AG09309 (cell line): ENCODE measurements at places on chromosomes 1 and 21.

DNA sequence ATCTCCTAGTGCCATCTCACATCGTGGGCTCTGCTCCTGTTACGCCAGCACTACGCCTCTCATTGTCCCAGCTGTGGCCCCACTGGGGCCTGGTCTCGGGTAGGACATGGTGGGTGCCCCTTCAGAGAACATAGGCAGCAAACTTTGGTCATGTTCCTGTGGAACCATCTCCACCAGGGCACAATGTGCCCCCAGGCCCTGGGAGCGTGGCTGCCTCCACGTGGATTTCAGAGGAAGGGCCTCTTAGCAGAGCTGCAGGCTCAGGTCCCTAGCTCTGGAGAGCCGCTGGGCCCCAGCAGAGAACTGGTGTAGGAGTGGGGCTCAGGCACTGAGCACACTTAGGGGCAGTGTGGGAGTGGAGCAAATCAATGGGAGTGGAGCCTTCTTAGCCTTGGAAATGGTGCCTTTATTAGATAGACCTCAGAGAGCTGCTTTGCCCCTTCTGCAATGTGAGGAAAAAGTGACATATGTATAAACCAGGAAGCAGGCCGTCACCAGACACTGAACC lies 460.0 kb downstream of the NCAM2 start:
- no peak for DNase-seq

DNA sequence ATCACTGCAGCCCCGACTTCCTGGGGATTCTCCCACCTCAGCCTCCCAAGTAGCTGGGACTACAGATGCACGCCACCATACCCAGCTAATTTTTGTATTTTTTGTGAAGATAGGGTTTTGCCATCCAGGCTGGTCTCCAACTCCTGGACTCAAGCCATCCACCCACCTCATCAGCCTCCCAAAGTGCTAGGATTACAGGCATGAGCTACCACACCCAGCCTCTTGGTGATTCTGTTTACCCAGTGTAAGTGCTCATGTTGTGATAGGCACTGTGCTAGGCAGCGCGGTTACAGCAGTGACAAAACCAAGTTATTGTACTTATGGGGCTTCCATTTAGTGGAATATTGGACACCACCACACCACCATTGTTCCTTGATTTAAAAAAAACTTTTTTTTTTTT lies 9.7 kb upstream of the STX12 start:
- DNase-seq = no peak

- no peak for DNase-seq
These were observed 11.4 kb upstream of the SKI start for GRCh38 chr1:2216767-2217058.

DNA sequence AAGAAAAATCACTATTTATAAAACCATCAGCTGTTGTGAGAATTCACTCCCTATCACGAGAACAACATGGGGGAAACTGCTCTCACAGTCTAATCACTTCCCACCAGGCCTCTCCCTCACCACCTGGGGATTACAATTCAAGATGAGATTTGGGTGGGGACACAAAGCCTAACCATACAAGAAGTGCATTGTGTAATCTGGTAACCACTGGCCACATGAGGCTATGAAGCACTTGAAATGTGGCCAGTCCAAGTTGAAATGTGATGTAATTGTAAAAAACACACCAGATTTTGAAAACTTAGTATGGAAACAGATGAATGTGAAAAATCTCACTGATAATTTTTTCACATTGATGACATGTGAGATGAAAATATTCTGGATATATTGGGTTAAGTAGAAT lies 293.8 kb downstream of the TTLL7 start:
- no peak for DNase-seq

DNA sequence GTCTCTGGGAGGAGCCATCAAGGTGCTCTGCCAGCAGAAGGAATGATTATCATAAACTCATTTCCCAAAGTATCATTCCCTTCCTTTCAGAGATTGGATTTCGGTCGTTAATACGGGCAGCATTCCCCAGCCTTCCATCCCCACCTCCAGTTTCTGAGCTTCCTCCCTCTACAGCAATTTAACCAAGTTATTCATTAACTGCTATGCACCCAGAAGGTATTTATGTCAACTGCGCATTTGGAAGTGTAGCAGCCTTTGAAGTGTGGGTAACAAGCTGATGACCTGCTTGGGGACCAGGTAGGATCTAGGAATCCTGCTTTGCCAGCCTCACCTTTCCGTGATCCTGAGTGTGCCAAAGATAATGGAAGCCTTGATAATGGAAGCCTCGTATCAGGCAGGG lies 172.4 kb upstream of the IGSF21 start:
- no peak for DNase-seq

GRCh38 chr1:78226784-78227183 lies 181.0 kb downstream of the GIPC2 start:
- DNase-seq = no peak

- peak; percentile 35 for DNase-seq
These were observed 484.4 kb upstream of the ZRANB2 start for GRCh38 chr1:71565262-71565661.

DNA sequence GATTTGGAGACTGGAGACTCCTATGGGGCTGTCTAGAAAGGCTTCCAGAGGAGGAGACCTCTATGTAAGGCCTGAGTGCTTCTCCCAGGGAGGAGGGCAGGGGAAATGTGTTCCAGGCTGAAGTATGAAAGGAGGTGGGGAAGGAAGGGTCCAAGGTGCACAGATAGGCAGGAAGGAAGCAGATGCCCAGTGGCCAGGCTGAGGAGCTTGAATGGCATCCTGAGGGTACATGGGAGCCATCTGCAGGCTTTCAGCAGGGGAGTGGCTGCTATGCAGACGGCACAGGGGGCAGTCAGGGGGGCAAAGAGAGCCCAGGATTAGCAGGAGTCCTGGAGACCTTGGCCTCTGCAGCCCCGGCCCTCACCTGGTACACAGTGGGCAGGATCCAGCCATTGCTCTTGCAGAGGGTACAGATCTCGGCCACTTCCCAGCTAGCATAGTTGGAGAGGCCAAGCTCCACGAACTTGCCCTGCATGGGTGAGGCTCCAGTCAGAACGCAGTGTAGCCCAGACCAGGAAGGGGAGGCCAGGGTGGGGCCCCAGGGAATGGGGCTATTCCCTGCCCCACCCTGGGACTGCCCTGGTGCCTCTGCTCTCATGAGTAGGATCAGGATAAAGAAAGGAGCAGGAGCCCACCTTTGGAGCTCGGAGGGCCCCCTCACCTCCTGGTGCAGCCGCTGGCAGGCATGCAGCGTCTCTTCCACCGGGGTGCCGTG lies 4.0 kb downstream of the AKR7A2 start:
- no peak for DNase-seq

DNA sequence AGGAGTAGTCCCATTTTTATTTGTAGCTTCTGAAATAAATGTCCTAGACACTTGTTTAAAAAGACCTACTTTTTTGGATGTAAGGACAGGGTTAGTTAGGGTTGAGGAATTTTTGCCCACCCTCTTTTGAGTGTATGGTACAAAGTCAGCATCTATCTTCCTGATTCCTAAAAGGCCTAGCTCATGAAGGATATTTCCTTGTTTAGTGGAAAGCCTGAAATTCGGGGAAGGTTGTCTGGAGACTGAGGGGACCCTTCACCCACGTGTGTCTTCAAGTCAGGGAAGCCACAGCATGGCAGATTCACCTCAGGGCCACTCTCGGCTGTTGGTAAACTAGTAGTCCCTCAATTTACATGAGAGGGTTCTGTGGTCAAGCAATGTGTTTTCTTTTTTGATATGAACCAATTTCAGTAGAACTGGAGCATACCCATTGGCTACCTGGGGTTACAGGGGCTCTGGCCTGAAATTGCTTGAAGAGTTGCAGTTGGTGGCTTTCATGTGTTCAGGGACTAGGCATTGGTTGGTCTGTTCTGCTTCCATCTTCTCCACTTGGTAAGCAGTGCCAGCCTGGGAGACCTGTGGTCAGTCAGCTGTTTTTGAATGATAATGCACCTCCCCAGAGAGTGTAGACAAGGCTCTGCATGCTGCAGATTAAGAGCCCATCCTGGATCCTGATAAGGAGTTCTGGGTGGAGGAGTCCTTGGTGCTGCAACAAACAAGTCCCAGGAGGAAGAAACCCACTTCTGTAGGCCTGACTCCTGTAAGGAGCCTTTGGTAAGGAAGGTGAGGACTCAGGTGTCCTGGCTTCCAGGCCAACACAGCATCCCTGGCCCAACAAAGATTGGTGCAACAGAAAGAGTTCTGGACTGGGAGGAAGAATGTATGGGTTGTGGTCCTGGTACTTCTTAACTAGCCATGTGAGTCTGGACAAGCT lies 6.3 kb downstream of the BTG2 start:
- no peak for DNase-seq

DNA sequence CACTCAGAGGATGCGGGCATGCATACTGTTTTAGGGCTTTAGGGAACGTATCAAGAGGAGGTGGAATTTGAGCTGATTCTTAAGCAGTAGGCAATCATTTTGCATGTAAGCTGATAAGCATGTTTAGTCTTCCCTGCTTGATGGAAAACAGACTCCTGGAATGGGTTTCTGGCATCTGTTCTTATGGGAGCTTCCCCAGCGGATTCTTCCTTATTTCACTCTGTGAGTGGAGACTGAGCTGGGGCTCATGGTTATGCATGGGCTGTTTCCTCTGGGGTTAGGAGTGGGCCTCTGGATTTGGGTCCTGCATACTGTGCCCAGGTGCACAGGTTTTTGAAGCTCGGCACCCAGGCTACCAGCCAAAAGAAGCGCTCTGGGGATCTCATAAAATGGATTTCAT lies 93.4 kb downstream of the DIRAS3 start:
- no peak for DNase-seq

DNA sequence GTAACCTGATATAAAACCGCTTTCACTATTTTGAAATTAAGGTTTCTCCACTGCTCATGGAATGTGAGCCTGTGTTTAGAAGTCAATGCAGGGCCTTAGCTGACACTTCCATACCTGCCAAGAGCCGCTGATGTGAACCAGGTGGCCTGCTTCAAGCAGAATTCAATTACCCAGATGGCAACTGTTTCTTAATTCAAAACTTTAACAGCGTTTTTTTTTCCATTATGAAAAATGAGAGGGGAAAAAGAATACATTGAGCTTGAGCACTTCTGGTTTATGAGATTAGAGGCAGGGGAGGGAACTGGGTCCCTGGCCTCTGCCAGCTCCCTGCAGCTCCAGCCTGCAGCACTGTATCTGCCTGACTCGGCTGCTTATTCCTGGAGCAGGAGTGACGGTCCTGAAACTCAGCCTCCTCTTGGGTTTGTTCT lies 7.7 kb upstream of the ATP1A1 start:
- DNase-seq = no peak

GRCh38 chr1:240515505-240515904 lies 96.5 kb downstream of the GREM2 start:
- DNase-seq = peak; percentile 39

GRCh38 chr1:93845538-93846205 lies 33.3 kb downstream of the DNTTIP2 start:
- no peak for DNase-seq
